ENCODE measurements at places on chromosomes 5 and 9.
A peak's percentile ranks its signal among the peaks of the same experiment; 100 is the strongest.

DNA sequence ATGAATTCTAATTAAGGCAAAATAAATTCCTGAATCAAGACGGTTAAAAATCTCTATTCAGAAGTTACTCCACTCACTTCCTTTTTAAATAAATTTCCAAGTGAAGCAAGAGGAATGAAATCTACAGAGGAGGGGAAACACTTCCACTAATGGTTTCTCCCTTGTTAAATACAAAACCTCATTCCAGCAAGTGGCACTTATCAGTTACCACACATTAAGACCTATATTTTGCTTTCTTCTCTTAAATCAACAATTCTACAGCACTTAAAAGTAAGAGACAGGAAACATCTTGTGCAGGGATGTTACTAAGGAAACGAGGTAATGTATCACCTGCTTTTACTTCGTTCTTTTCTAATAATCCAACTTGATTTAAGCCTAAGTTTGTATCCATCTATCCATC is 172.6 kb downstream of the RAPGEF6 start:
- DNase-seq = no peak

DNA sequence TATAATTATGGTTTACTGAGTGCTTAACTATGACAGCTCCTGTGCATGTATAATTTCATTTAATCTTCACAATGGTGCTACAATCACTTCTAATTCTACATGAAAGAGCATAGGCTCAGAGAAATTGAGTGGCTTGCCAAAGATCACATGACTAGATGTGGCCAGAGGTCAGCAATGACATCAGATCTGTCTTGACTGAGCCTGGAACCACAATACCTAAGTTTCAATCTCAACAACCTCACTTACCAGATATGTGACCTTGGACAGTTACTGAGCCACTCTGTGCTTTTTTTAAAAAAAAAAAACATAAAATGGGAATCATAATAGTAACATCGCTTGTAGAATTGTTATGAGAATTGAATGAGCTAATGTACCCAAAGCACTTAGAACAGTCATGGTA is 130.7 kb downstream of the TRIM32 start:
- no peak for DNase-seq

GRCh38 chr5:96054311-96055030 is 92.8 kb upstream of the ELL2 start:
- DNase-seq = no peak

- DNase-seq = no peak
Measured at GRCh38 chr5:147893820-147894219, 12.5 kb downstream of the C5orf46 start.

- DNase-seq = peak; percentile 23
Measured at GRCh38 chr5:28374492-28374967, 1336.1 kb upstream of the CDH9 start.

GRCh38 chr5:109035436-109035835 is 287.7 kb downstream of the FER start:
- peak; percentile 46 for DNase-seq

GRCh38 chr5:14669975-14670374 is 5.5 kb downstream of the OTULIN start:
- DNase-seq = peak; percentile 34

DNA sequence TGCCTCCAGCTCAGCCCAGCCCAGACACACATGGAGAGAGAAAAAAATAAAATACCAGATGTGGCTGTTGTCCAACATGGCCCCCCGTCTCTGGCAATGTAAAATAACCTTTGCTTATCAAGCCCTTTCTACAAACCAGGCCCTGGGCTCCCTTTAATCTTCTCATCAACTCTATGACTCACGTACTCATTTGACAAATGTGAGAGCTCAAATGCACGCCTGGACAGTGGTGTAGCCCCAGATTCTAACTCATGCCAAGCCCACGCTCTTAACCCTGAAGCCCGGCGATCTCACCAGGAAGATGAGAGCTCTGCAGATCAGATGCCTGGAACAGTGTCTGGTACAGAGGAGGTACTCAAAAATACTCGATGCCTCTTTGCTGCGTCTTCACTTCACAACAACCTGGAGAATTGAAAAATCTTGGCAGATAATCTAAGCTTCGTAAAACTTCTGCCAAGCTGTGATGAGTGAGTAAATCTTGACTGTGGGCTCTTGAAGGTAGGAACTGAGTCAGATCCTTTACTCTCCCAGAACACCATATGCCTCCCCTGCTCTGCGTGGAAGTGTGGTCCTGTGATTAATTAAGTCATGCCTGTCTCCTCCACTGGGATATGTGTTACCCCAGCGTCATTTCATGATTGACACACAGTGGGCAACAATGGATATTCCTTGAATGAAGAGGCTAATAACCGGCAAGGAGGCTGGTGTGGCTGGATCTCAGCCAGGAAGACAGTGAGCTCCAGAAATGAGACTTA is 102.0 kb upstream of the FSTL4 start:
- peak; percentile 8 for DNase-seq

- DNase-seq = no peak
Measured at GRCh38 chr9:85020791-85021190, 351.3 kb downstream of the NTRK2 start.

DNA sequence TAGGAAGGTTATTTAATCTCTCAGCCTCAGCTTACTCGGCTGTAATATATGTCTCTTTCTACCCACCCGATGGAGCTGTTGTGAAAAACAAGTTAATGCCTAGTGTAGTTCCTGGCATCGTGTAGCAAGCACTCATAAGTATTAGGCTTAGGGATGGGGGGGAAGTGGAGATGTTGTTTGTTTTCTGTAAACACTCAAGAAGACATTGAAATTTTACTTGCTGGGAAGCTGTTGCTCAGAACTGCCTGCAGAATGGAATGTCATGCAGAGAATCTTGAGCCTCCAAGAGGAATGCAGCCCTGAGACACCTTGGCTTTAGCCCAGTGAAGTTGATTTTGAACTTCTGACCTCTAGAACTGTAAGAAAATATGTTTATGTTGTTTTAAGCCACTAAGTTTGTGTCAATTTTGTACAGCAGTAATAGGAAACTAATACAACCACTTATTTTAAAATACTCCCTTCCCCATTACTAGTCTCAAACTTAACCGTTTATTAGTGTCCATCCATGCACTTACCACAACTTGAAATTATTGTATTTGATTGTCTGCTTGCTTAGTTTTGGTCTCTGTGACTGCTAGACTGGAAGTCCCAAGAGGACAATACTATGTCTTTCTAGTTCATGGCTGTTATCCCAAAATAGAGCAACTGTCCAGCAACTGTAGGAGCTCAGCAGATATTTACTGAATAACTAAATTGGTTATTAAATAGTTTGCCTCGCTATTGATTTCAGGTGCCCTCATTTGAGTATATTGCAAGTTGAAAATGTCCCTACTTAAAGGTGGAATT is 53.8 kb downstream of the MFAP3 start:
- peak; percentile 46 for DNase-seq

GRCh38 chr5:73444499-73445438 is 3.8 kb downstream of the FOXD1 start:
- DNase-seq = peak; percentile 39

- no peak for DNase-seq
Measured at GRCh38 chr5:95913663-95914062, 48.0 kb downstream of the ELL2 start.

DNA sequence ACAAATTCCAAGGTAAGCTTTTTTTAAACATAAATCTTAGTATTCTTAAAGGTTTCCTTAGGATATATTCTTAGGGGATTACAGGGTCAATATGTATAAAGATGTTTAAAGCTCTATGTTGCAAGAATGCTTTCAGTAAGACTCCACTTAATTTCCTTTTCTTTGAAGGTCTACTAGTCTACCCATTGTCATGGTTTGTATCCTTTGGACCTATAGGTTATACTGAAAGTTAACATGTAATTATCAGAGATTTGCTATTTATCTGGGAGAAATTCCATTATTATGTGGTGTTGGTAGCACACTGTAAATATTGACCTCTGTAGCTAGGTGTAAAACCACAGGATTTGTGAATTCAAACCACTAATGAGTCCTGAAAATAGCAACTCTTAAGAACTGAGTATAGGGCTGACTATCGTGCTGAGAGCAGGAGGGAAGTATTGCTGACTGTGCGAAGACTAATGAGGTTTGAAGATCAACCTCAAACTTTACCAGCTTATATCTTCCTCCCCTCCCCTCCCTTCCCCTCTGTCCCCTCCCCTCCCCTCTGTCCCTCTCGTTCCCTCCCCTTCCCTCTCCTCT is 85.6 kb downstream of the GADD45G start:
- no peak for DNase-seq

DNA sequence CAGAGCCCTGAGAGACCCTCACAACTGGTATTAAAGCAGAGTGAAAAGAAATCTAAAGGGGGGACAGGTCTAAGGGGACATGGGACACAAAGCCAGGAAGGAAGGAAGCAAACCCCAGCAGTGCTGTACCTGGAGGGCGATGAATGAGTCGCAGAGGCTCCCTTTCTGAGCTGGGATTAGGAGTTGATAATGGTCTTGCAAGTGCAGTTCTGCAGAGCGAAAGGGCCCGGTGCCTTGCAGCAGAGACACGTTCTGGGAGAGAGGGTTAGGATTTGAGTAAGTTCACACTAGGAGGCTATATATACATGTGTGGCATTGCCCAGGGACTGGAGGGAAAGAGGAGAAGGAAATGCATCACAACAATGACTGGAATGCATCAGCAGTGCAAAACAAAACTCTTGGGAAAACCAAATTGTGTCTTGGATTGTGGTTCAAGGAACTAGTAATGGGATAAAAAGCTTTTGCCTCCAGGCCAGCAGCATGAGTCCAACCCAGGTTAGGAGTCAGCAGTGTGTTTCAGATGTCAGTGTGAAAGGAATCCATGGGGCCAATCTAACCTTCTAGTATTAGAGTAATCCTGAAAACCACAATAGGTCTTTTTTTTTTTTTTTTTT is 38.8 kb upstream of the LIFR start:
- peak; percentile 85 for DNase-seq

DNA sequence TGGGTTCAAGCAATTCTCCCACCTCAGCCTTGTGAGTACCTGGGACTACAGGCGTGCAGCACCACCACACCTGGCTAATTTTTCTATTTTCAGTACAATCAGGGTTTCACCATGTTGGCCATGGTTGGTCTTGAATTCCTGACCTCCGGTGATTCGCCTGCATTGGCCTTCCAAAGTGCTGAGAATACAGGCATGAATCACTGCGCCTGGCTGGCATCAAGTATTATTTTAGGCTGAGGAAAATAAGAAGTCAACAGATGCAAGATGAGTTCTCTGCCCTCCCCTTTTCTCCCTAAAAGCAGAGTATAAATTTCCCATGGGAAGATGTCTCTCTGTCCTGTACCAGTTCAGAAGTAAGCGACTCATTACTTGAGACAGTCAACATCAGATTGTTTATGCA is 71.5 kb downstream of the ELAVL2 start:
- DNase-seq = no peak

- no peak for DNase-seq
Measured at GRCh38 chr5:142973932-142974331, 203.8 kb downstream of the ARHGAP26 start.

GRCh38 chr9:93446073-93446472 is 5.4 kb upstream of the FAM120A start:
- DNase-seq = no peak

- DNase-seq = peak; percentile 53
Measured at GRCh38 chr5:144467792-144468191, 297.1 kb downstream of the KCTD16 start.

DNA sequence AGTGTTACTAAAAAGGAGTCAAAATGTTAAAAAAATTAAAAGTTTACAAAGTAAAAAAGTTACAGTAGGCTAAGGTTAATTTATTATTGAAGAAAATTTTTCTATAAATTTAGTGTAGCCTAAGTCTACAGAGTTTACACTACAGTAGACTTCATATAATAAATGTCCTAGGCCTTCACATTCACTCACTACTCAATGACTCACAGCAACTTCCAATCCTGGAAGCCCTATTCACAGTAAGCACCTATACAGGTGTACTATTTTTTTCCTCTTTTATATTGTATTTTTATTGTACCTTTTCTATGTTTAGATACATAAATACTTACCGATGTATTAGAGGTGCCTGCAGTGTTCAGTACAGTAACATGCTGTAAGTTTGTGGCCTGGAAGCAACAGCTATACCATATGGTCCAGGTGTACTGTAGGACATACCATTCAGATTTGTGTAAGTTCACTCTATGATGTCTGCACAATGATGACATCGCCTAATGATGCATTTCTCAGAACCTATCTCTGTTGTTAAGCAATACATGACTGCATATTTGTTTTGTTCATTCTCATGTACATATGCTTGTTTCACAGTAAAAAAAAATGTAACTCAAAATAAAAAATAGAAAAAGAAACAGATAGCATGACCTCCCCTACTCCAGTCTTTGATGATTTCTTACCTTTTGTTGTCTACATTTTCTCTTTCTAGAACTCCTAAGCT is 64.7 kb downstream of the NR3C1 start:
- DNase-seq = peak; percentile 42

DNA sequence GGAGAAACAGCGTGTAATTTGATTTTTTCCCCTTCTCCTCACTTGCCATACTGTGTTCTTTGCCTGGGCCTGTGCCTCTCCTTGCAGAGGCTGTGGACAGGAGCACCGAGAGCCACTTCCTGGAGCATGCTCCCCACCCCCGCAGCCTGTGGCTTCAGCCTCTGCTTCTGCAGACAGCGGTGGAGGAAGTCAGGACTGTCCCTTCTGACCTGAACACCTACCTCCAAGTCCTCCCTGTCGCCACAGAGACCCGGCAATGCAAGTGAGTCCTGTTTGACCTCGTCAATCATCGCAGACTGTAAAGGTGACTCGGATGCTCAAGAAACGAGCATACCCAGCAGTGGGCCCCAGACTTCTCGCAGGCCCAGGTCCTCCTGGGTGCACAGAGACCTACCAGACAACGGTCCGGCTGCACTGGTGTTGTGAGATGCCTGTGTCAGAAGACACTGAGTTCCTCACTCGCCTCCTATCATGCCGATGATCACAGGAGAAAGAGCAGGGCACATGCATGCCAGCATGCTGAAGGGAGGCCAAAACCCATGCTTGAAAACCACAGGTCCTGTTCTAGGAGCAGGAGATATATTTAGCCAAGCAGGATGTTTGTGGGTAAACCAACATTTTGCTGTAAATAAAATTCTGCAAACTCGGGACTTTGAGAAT is 198.8 kb downstream of the AUH start:
- DNase-seq = no peak

DNA sequence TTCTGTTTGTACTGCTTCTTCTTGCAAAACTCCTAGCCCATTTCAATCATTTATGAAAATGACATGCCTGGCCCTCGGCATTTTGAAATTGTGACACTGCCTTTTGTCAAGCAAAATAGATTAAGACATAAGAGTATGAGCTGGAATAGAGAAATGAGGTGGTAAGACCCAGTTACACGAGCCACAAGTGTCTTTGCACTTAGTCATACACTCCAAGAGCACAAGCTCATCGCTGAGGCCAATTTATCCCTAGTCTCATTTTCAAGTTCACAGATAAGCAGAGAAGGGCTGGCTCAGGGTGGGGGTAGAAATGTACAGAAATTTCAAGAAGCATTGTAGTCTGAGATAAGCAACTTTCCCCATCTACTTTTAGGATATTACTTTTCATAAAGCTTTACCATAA is 40.6 kb upstream of the MAP1B start:
- peak; percentile 94 for DNase-seq

DNA sequence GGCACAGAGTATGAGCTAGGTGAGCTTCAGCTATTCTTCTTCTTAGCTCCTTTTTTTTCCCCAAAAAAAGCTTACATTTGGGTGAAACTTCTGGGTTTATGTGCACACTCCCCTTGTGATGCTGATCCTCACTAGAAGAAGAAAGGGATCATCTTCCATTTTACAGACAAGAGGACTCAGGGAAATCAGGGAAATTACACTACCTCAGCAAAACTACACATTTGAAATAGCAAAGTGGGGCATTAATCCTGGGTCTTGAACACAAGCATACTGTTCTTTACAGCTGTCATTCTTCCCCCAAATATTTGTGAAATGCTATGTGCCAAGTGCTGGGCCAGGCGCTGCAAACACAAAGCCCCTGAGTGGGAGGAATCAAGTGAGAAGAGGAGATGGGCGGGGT is 68.6 kb upstream of the NFIL3 start:
- DNase-seq = no peak

Data from fibroblast of upper back skin (primary cell).